ENCODE measurements at places on chromosomes 7 and 10.

DNA sequence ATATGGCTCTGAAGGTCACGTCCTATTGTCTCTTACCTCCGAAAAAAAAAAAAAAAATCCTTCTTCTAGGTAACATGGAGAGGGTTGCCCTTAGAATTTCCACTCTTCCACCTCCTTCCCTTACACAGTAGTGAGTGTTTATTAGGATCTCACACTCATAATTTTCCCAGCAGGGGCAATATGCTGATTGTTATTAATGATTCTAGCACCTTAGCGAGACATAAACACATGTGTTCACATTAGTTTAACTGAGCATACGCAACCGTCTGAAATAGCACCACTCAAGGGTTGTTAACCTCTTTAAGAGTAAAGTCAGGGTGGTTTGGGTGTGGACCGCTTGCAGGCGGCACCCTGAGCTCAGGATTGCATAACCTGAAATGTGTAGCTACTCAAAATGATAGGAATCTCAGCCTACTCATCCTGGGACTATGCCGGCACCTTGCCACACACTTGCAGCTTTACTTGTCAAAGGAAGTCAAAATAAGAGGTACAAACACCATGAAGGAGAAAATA is 52.2 kb downstream of the CPEB3 start:
- DNase-seq, result no peak

DNA sequence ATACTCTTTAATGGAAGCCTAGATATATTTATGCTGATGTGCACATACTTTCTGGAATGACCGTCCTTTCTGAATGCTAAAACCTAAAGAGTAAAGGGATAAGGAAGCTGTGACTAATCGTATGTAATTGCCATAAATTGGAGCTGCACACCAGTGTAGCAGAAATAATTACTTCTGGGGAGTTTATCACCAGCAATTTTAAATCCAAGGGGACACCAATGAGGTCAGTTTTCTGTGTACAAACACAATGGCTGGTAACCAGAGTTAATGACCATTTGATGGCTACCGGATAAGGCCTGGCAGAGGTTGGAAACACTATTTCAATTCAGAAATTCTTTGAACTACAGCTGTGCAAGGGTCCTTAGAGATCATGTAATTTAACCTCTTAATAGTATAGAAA is 670.1 kb downstream of the REEP3 start:
- DNase-seq, result no peak

DNA sequence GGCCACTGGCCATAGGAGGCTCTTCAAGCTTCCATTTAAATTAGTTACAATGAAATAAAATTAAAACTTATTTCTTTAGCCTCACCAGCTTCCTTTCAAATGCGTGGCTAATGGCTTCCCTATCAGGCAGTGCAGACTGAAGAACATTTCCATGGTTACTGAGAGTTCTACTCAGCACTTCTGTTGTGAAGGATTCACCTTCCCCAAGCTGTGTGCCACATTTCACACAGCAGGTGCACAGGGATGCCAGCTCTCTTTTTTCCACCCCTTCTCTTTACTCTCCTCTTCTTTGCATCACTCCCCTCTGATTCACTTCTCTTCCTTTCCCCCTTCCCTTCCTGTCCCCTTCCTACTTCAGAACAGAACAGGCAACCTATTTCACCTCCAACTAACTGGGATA is 833 bp downstream of the GDF2 start:
- no peak for DNase-seq

DNA sequence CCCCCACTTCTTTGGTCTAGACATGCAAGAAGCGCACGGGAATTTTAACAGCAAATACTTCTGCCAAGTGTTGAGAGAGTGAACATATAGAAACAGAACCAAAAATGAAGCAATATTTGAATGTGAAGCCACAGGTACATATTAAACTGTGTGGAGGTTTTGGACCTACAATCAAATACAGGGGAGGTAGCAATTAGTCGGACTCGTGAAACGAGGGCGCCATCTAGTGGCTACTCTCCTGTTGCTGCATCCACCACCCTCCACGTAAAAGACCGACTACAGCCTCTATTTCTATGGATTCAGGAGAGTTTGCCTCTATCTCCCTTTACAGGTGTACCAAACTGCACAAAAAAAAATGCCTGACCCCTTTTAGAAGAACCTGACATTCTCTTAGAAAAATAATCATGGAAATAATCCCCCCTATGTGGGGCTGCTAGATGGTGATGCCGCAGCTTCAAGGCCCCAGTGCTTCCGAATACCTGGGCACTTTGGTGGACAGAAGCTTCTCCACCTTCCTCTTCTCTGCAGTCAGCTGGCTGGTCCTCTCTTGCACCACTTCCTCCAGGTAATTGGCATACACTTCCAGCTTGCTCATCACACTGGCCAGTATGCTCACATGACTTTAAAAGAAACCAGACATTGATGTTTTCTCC is 31.7 kb downstream of the TECTB start:
- DNase-seq, result peak; percentile 88

DNA sequence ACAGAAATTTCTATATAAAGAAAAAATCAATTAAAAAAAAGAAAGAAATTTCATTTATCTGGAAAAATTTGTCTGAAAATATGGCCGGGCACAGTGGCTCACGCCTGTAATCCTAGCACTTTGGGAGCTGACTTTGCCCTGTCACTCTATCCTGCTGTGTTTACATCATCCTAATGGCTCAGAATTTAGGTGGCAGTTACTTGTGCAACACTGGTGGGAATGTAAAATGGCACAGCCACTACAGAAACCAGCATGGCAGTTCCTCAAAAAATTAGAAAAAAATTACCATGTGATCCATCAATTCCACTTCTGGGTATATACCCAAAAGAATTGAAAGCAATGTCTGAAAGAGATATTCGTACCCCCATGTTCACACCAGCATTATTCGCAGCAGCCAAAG is 405.2 kb upstream of the AUTS2 start:
- no peak for DNase-seq

DNA sequence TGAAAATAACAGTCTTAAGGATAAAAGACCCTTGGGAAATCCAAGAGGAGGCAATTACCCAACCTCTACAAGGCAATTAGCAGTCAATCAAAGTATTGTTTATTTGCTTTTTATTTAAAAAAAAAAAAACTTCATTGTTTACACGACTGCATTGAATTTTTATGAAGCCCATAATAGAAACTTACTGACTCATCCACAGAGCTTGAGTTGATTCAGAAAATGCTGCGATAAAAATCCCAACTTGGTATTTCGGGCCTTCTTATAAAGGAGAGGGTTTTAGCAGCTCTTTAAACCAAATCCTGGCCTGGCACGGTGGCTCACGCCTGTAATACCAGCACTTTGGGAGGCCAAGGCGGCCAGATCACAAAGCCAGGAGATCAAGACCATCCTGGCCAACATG is 69.2 kb upstream of the PALS2 start:
- no peak for DNase-seq

- DNase-seq, result no peak
These were observed 34.8 kb downstream of the C7orf33 start for GRCh38 chr7:148625342-148625741.

GRCh38 chr7:135389971-135390370 is 119.9 kb downstream of the CNOT4 start:
- no peak for DNase-seq

DNA sequence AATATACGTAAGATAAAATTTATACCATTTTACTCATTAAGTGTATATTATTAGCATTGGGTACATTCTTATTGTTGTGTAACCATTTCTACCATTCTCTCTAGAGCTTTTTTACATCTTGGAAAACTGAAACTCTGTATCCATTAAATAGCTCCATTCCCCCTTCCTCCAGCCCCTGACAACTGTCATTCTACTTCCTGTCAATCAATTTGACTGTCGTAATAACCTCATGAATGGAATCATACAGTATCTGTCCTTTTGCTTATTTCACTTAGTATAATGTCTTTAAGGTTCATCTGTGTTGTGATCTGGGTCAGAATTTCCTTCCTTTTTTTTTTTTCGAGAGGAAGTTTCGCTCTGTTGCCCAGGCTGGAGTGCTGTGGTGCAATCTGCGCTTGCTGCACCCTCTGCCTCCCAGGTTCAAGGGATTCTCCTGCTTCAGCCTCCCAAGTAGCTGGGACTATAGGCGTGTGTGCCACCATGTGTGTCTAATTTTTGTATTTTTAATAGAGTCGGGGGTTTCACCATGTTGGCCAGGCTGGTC is 15.6 kb downstream of the ZRANB1 start:
- DNase-seq, result no peak

DNA sequence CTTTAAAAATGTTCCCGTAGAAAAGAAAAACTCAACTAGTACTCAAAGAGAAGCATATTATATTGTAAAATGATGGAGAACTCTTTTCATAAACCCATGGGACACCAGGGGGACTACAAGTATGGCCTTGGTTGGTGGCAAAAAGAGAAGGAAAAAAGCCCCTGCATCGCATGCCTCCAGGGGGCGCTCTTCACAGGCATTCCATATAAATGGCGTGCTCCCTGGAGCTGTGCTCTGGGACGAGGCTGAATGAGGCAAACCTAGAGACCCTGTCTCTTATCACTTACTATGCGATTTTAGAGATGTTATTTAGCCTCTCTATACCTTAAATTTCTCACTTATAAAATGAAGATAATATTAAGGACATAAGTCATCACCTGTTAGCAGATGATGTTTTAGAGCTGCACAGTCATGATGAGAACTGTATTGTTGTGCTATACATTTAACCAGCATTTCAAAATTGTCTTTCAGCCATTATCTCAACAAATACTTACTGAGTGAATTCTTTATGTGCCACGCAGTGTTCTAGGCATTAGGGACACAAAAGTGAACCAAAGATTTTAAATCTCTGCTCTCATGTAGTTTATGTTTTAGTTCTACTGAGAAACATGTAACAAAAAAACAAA is 105.8 kb downstream of the ARHGAP21 start:
- peak; percentile 58 for DNase-seq

DNA sequence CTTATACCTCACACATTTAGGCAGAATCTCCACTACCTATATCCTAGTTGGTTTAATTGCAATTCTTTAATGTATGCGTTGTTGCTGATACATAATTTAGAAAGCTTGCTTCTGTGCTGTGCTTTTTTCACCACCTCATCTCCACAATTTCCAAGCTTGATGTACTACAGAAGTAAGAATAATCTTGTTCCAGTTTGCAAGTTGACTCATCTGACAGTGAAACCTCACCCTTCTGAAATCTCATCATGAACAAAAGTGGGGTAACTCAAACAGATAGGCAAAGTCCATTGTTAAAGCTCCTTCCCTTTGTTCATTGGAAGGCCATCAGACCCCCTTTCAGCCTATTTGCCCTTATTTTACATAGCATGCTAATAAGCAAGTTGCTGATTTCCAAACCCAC is 13.6 kb downstream of the EIF4EBP2 start:
- DNase-seq, result no peak

DNA sequence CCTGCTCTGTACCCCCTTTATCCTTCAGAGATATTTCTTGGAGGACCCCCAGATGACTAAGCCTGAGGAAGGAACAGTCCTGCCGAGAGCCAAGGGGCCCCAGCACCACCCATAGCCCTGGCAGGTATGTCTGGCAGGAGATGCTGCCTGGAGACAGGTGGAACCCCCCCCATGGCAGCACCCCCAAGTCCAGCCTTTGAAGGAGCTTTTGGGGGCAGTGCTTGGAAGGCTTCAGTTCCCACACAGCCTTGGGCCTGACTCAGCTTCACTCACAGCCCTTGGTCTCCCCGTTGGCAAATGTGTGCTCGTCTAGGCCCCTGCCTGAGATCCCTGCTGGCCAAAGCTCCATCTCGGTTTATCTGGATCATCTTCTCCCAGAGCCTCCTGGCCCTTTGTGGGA is 23.0 kb upstream of the PCBD1 start:
- DNase-seq, result no peak

GRCh38 chr7:54880326-54880989 is 121.4 kb upstream of the SEC61G start:
- no peak for DNase-seq

- DNase-seq, result no peak
These were observed 14.0 kb downstream of the FAM241B start for GRCh38 chr10:69643779-69644657.

GRCh38 chr7:84196084-84196503 is 1.5 kb upstream of the SEMA3A start:
- no peak for DNase-seq

DNA sequence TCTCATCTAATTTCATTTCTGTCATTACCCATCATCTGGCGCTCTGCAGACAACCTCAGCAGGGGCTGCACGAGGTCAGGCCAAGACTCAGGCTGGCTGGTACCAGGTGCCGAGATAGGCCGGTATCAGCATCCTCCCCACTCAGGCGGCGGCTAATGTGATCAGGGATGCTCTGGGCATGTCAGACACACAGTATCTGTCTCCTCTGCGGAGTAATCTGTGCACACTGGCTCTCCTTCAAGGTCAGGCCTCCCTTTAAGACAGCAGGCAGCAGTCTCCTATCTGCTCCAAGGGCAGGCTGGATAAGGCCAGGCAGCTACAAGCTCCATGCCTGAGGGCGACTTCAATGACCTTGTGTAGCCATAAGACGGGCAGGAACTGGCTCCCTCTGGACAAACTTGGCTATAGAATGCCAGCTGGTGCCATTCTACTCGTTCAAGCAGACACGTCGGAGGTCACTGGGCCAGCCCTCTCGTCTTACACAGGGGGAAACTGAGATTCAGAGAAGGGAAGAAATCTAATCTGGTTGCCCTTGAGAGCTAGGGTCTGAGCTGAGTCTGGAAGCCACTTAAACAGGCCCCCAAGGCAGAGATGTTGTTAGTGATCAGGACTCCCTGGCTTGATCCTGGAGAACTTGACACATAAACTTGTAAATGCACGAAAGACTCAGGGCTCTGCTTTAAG is 59.3 kb downstream of the ARHGAP22 start:
- no peak for DNase-seq

- no peak for DNase-seq
These were observed 29.7 kb upstream of the GSDME start for GRCh38 chr7:24786941-24787340.

- DNase-seq, result no peak
These were observed 42.4 kb downstream of the TBATA start for GRCh38 chr10:70742537-70743429.

DNA sequence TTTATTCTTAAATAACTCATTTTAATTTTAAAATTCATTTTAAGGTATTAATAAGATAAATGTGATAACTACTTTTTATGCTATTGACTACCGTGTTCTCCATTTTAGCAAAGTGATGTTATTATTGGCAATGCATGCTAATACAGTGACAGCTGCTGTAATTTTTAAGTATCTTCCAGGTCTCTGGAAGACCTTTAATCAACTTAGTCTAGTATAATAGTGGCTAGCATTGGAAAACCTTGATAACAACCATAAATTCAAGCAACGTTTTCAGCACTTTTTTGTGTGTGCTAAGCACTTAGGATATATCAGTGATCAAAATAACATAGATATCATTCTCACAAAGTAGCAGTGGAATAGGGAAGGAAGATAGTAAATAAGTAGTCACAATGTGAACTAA is 230.9 kb upstream of the MAGI2 start:
- no peak for DNase-seq

GRCh38 chr7:40474790-40475680 is 340.2 kb downstream of the SUGCT start:
- DNase-seq, result no peak

Data from neural crest cell (in vitro differentiated cells).